ENCODE measurements at places on chromosomes 5 and 9.

DNA sequence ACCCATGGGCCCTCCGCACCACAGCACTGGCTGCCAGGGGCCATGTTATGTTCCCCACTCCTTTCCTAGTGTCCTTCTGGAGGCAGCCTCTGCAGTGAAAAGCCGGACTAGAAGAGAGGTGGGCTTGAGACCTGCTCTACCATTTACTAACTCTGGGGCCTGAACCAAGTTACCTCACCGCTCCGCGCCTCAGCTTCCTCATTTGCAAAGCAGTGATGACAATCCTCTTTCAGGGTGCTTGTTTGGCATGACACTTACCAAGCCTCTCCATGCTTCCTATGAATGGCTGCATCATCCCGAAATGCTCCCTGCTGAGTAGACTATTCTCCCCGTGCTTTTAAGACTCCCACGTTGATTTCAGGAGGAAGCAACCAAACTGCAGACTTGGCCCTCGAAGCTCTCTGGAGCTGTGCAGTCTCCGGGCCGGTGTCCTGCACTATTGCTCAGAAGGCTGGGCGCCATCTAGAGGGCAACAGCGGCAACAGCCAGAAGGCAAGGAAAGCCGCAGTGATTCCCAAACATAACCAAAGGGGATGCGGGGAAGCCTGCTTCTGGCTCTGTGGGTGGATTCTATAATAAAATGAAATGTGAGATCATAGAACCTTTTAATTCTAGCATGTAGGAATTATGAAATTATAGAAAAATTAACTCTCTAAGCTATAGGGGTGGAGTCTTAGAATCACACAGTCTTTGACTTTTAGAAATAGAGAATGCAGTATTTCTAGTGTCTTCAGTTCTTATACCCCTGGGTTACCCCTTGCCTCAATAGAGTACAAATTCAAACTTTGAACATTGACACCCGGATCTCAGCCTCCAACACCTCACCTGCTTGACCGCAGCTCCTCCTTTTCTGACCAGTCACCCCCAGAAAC is 599.8 kb upstream of the BRINP1 start:
- DNase-seq: peak; percentile 68

GRCh38 chr5:149383399-149383798 is 4.3 kb upstream of the IL17B start:
- no peak for DNase-seq

GRCh38 chr5:140828362-140828737 is 590 bp downstream of the PCDHA6 start:
- no peak for DNase-seq

DNA sequence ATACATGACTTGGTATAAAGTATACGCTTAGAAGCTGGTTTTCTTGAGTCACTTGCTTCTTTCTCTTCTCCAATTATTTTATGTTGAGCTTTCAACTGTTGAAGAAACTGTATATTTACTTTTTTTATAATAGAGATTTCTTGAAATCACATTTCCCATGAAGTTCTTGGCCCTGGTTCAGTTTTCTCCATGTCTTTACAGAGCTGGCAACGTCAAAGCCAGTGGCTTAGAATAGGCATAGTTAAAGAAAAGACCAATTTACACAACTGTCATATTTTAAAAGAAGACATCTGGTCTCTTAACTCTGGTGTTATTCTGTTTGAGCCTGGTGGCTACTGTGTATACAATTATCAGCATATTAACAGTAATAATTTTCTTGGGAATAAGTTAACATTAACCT is 1249.3 kb downstream of the CDH12 start:
- no peak for DNase-seq

Measured in hippocampal formation (tissue), 2 donors.